Chondrocyte (in vitro differentiated cells): ENCODE measurements at places on chromosomes 12 and 14.

GRCh38 chr12:104566244-104566993 is 109.7 kb downstream of the CHST11 start:
- no peak overlapping the region for H3K27ac ChIP-seq
- no peak for DNase-seq
- H3K4me3 ChIP-seq = no peak overlapping the region

- no peak for DNase-seq
- H3K36me3 ChIP-seq = no peaks in the 10 kb centered on the region
- no peaks in the 10 kb centered on the region for H3K4me1 ChIP-seq
- no peak overlapping the region for H3K27ac ChIP-seq
- H3K4me3 ChIP-seq = no peak overlapping the region
Measured at GRCh38 chr14:92274055-92274454, 48.9 kb upstream of the SLC24A4 start.

- H3K4me3 ChIP-seq = no peak overlapping the region
- H3K36me3 ChIP-seq = no peaks in the 10 kb centered on the region
- H3K27me3 ChIP-seq = peaks cover 6% of the 10 kb centered on the region
- no peak for DNase-seq
Measured at GRCh38 chr12:66693901-66694513, 15.1 kb upstream of the GRIP1 start.

DNA sequence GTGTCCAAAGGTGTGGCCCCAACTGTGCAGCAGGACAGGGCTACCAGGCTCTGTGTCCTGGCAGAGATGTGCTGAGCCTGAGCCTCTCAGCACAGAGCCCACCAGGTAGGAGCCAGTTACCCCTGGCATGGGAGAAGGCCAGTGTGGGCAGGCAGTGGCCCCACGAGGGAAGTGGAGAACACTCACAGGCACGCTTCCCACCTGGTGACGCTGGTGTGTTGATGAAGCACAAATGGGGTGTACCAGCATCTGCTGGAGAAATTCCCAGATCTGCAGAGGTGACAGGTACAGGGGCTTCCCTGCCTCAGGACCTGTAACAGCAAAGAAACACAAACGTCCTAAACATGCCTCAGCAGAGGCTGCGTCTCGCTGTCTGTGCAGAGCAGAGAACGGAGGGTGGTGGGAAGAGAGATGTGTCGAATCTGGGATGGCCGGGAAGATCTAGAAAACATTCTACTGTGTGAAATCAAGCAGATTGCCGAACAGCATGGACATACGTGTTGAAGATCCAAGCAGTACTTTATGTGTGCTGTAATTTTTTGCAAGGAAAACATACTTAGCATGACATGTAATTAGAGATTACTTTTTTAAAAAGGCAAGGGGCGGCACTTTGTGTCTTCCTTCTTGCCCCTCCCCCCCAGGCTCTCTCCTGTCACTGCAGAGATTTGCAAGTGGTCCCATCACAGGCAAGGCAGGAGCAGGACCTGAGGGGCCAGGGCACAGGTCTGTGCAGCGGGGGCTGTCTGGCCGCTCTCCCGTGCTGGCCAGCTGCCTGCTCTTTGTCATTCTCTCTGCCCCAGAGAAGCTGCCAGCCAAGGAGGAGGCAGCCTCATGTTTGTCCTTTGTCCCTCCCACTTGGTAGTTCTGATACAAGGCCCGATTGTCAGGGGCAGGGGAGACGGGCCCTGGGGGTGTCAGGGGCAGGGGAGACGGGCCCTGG is 17.3 kb downstream of the HIP1R start:
- no peak overlapping the region for H3K4me3 ChIP-seq
- peak overlapping the region; percentile 70 for H3K27ac ChIP-seq
- H3K36me3 ChIP-seq = peaks cover 2% of the 10 kb centered on the region

DNA sequence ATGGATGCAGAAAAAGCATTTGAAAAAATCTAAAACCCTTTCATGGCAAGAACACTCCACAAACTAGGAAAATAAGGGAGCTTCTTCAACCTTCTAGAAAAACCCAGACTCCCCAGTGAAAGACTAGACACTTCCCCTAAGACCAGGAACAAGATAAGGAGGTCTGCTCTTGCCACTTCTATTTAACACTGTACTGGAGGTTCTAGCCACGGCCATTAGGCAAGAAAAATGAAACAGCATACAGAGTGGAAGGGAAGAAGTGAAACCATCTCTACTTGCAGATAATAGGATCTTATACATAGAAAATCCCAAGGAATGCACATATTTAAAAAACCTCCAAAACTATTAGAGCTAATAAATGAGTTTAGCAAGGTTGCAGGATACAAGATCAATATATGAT is 42.3 kb downstream of the CHGA start:
- H3K4me1 ChIP-seq = peaks cover 25% of the 10 kb centered on the region
- no peaks in the 10 kb centered on the region for H3K27me3 ChIP-seq
- H3K4me3 ChIP-seq = no peak overlapping the region
- H3K36me3 ChIP-seq = peaks cover 3% of the 10 kb centered on the region
- no peak for DNase-seq
- H3K27ac ChIP-seq = no peak overlapping the region

DNA sequence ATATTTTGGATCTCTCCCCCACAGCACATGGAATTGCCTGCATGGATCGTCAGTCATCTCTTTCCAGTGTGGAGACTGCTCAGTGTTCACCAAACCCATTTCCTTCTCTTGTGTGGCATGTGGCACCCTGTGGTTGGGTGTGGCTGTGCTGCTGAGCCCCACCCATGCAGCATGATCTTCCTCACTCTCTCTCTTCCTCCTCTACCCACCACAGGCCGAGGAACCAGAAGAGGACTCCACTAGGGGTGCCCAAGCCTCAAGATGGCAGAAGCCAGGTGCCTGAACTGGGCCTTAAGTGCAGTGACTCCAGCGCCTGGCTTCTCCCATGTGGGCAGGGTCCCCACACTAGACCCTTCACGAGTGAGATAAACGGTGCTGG is 66.8 kb upstream of the GPR68 start:
- H3K27ac ChIP-seq = no peak overlapping the region
- H3K4me1 ChIP-seq = no peaks in the 10 kb centered on the region
- H3K4me3 ChIP-seq = no peak overlapping the region
- no peaks in the 10 kb centered on the region for H3K27me3 ChIP-seq
- no peaks in the 10 kb centered on the region for H3K36me3 ChIP-seq

DNA sequence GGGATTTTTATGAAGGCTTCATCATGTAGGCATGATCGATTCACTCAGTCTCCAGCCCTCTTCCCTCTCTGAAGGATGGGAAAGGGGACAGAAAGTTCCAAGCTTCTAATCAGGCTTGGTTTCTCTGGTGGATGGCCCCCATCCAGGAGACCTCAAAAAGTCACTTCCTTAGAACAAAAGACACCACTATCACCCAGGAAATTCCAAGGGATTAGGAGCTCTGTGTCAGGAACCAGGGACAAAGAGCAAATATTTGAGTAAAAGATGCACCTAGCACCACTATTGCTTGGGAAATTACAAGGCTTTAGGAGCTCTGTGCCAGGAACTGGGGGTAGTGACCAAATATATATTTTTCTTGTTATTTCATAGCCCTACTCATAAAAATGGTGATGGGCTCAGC is 33.6 kb upstream of the TMX1 start:
- no peaks in the 10 kb centered on the region for H3K36me3 ChIP-seq
- no peak overlapping the region for H3K4me3 ChIP-seq
- no peak overlapping the region for H3K27ac ChIP-seq
- peaks cover 3% of the 10 kb centered on the region for H3K4me1 ChIP-seq

DNA sequence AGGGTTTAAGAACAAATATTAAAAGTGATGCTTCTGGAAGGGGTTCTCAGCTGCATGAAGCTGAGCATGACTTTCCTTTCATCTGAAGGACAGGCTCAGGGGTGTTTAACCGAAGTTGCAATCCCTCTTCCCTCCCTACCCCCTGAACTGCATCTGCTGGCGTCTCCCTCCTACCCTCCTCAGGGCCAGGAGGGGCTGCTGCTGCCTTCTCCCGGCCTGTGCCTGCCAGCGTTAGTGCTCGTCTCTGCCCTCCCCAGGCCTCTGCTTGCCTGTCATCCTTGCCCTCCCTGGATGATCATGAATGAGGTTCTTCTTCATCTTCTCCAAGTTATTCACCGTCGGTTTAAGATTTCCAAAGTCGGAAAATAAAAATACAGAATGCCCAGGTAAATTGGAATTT is 12.2 kb downstream of the SMOC1 start:
- H3K4me3 ChIP-seq = no peak overlapping the region
- no peaks in the 10 kb centered on the region for H3K4me1 ChIP-seq
- no peak for DNase-seq
- H3K27ac ChIP-seq = no peak overlapping the region
- H3K27me3 ChIP-seq = peaks cover 10% of the 10 kb centered on the region
- H3K36me3 ChIP-seq = no peaks in the 10 kb centered on the region

DNA sequence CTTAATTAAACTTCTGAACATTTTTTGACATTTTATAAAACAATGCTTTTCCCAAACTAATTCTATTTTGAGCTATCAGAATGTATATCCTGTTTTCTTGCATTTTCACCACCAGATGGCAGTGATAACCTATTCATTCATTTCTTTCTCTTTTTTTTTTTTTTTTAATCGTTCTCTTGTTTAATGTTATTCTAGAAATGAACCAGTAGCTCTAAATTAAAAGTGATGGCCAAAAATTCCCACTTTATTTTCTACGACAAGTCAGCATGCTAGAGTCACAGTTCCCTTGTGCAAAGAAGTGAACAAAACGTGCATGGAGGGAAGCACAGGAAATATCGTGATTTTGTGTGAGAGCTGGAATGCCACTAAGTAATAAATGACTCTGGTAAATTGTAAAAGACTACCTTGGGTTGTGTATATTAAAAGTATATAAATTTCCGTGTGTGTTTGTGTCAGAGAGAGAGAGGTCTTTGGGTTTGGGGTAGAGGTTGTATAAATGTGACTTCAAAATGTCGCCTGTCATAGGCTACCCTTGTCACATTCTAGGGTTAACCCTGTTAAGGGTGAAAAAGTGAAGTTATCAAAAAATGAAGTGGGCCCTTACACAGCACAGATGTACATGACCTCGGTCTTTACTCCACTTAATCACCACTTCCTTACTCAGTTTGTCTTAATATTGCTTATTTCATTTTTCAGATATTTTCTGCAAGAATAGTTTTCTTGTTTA is 40.4 kb upstream of the LDHB start:
- peaks cover 42% of the 10 kb centered on the region for H3K4me1 ChIP-seq
- DNase-seq = no peak

GRCh38 chr12:74111688-74112360 is 425.8 kb upstream of the ATXN7L3B start:
- H3K4me1 ChIP-seq = no peaks in the 10 kb centered on the region
- no peak for DNase-seq
- no peak overlapping the region for H3K4me3 ChIP-seq
- no peak overlapping the region for H3K27ac ChIP-seq
- no peaks in the 10 kb centered on the region for H3K27me3 ChIP-seq

GRCh38 chr12:109757671-109758265 is 44.1 kb downstream of the FAM222A start:
- no peaks in the 10 kb centered on the region for H3K27me3 ChIP-seq
- peaks cover 2% of the 10 kb centered on the region for H3K4me1 ChIP-seq
- peak; percentile 47 for DNase-seq
- peaks cover 7% of the 10 kb centered on the region for H3K36me3 ChIP-seq
- H3K27ac ChIP-seq = no peak overlapping the region
- no peak overlapping the region for H3K4me3 ChIP-seq

DNA sequence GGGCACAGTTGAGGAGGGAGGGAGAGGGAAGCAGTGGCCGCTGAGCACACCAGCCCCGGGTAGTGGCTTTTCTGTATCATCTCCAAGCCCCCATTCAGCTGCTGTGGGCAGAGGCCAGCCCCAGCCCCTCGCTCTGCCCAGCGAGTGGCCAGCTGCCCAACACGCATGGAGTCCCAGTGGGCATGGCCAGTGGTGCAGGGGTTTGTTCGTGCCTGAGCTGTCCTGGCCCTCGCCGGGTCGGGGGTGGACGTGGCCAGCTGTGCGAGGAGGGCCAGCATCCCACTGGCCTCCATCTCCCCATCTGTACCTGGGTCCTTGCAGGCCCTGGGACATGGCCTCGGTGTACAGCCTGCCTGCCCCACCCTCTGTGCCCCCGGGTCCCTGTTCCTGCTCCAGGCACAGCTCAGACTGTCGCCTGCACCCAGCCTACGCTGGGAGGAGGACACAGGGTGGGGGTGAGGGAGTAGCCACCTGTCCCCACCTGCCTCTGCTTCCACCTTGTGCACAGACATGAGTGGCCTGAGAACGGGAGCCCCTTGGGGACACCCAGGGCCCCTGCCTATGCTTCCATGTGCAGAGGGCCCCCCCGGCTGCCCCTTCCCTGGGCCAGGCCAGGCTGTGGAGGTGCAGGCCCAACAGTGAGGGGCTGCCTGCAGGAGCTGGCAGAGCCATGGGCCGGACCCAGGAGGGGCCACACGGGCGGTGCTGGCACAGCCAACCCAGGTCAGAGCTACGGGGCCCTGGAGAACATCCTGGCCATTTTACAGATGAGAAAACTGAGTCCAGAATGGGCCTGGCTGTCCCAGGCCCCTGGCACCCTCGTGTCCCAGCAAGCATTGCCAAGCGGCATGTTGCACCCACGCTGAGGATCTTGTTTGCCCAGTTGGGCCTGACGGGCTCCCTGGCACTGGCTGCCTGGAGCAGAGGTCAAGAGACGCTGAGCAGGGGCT is 4.3 kb downstream of the INF2 start:
- H3K27me3 ChIP-seq = no peaks in the 10 kb centered on the region
- peak overlapping the region; percentile 41 for H3K4me3 ChIP-seq
- H3K4me1 ChIP-seq = peaks cover 68% of the 10 kb centered on the region
- H3K36me3 ChIP-seq = peaks cover 5% of the 10 kb centered on the region
- H3K27ac ChIP-seq = no peak overlapping the region
- no peak for DNase-seq

DNA sequence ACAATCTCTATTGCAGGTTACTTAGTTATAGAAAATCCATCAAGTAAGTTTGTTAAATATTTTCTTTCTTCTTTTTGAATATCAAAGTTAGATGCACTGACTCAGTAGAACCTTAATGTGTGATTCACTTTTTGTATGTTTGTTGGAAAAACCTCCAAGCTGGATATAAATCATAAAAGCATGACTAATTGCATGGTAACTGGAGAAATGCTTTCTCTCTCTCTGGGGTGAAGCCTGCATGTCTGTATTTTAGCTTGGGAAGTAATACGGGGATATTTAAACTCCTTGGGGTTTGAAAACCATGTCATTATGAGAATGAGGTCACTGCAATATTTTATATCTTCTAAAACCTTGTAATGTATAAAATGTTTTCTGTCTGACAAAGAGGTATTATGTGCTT is 58.6 kb upstream of the MYF6 start:
- H3K27me3 ChIP-seq = no peaks in the 10 kb centered on the region
- H3K27ac ChIP-seq = no peak overlapping the region
- H3K4me3 ChIP-seq = no peak overlapping the region

GRCh38 chr12:79127271-79127751 is 262.7 kb downstream of the SYT1 start:
- DNase-seq = no peak
- no peaks in the 10 kb centered on the region for H3K36me3 ChIP-seq
- H3K4me3 ChIP-seq = no peak overlapping the region
- peaks cover 7% of the 10 kb centered on the region for H3K27me3 ChIP-seq
- no peak overlapping the region for H3K27ac ChIP-seq
- H3K4me1 ChIP-seq = no peaks in the 10 kb centered on the region

DNA sequence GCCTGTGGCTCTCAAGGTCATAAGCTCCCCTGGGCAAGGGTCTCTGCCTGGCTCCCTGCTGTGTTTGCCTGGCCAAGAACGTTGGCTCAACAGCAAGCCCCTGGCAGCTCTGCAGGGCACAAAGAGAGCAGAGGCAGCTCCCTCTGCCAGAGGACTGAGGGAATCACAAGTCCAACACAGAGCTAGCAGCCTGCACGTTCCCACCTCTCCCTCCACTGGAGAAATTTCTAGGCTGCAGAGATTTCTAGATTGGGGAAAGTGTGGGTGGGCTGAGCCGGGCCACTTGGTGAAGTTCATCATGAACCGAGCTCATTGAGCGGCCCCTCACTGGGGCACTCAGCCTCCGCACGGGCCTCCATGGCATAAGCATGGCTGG is 19.8 kb downstream of the ZFYVE21 start:
- no peaks in the 10 kb centered on the region for H3K27me3 ChIP-seq
- H3K4me1 ChIP-seq = peaks cover 7% of the 10 kb centered on the region
- no peak for DNase-seq
